ENCODE measurements at places on chromosomes 11 and 22. TPM values are rescaled to one million over a fixed set of nuclear protein-coding genes. Genes with fewer than 3 reads are reported as not detected.

Gene FOLH1
- 0.33 TPM for total RNA-seq

Gene OR6T1
- not detected for total RNA-seq

Gene TREH
- total RNA-seq = not detected

Gene FLRT1
- not detected for total RNA-seq

Gene ACAD8
- 18.0 TPM for total RNA-seq

Gene OR52I2
- not detected for total RNA-seq

Gene HORMAD2
- total RNA-seq = not detected

Gene CYP2D6
- total RNA-seq = under 0.01 TPM

Gene P2RY2
- 3.3 TPM for total RNA-seq

Gene DLG2
- total RNA-seq = 0.65 TPM

Gene TRIM51
- total RNA-seq = not detected

Gene GNG3
- not detected for total RNA-seq

Gene RAG2
- not detected for total RNA-seq

Gene SPI1
- under 0.01 TPM for total RNA-seq

Gene ZNF214
- total RNA-seq = 0.76 TPM

Gene CASP12
- total RNA-seq = 5.3 TPM

Gene SAA4
- not detected for total RNA-seq

Gene ART1
- not detected for total RNA-seq

Gene ABTB2
- total RNA-seq = 0.76 TPM

Gene APOA4
- total RNA-seq = not detected

Gene OR52A1
- not detected for total RNA-seq

Gene LYVE1
- 5.9 TPM for total RNA-seq

Gene OR51L1
- total RNA-seq = not detected

Gene AGBL2
- total RNA-seq = 3.6 TPM

Gene CREBZF
- 34.0 TPM for total RNA-seq

Gene MOGAT2
- total RNA-seq = not detected

Gene LGALS1
- total RNA-seq = 2,855 TPM

Gene TRIM29
- not detected for total RNA-seq

Gene ANO9
- 0.33 TPM for total RNA-seq

Data from vein endothelial cell (primary cell).